ENCODE measurements at places on chromosomes 11 and 22. TPM values are rescaled to one million over a fixed set of nuclear protein-coding genes. Genes with fewer than 3 reads are reported as not detected.

DNA sequence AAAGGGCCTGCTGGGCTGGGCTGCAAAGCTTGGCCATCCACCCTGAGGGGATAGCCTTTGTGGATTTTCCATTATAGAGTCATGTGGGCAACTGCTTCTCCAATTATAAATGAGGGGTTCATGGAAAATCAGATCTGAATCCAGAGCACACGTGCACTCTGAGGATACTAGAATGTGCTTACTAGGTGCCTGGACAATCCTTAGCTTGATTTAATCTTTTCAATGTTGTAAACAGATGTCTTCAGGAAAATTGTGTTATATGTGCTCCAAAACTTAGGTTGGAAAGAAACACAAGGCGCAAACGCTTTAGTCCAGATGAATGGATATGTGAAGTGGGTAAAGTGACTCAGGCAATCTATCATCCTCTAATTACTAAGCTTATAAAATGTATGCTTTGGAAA is 92.0 kb downstream of the SLC17A6 start:
- DNase-seq = peak; percentile 92

- DNase-seq = peak; percentile 84
Observed at GRCh38 chr11:63762654-63763495, 5.7 kb downstream of the ZFTA start.

DNA sequence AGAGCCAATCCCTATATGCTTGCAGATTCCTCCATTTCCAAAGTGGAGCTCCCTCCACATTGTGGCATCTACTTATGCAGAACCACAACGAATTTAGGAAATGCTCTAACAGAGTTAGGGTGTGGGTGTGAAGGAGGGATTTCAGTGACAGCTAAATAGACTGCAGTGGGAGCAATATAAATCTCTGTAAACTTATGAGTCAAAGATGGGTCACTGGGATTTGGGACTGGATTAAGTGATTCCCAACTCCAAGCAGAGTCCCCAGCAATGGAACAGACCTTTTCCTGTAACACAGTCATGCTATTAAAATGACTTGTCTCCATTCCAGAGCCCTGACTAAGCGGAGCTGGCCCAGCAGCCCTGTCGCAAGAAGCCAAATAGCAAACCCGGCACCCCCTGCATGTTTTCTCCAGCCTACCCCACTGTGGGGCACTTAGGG is 36.6 kb downstream of the RPL27A start:
- DNase-seq = peak; percentile 94

GRCh38 chr11:88478136-88478815 is 140.7 kb upstream of the CTSC start:
- peak; percentile 50 for DNase-seq

RABL2B gene
- 14.6 TPM for polyA plus RNA-seq
